ENCODE measurements at places on chromosomes 6 and 20.

DNA sequence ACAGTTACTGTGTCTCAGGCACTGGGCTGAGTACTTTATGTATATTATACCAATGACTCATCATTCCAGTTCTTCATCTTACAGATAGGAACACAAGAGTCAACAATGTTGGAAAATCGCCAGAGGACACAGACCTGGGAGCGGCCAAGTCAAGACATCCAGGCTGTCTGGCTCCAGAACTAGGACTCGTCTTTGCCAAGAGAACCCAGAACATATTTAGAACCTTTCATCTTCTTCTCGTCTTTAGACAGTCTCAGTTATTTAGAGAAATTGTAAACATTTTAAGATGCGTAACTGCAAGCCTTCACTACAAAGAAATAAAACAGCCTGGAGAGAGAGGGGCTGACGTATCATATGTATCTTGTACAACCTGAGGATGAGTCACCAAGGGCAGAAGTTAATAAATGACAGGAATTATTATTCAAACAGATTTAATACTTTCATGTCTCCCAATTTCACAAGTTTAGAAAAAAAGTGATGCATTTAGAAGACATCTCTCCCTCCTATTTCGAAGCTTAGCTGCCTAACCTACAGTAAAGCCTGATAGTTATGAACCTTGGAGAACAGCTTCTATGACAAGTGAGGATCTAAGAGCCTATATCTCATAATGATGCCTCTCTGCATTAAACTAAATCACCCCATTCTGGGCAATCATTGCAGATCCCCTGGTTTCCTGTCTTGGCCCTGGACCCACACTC is 43.4 kb downstream of the SLC22A3 start:
- DNase-seq: no peak

DNA sequence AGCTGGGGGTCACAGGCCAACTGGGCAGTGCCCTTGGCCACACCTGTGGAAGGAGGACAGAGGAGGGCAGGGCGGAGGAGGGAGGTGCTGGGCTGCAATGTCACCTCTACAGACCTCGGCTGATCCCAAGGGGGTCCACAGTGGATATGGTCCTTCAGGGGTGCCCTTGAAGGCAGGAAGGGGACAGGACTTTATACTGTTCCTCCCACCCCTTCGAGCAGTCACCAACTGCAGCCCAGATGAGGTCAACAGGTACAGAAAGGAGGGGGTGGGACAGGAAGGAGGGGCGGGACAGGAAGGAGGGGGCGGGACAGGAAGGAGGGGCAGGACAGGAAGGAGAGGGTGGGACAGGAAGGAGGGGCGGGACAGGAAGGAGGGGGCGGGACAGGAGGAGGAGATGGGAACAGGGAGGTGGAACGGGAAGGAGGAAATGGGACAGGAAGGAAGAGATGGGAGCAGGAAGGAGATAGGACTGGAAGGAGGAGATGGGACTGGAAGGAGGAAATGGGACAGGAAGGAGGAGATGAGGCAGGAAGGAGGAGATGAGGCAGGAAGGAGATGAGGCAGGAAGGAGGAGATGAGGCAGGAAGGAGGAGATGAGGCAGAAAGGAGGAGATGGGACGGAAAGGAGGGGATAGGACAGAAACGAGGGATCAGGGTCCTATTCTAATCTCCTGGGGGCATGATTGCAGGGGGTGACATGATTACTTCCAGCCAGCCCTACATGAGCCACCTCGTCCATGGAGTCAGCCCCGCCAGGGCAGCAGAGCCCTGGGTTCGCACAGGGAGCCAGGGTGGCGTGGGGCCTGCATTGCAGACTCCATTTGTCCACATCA is 19.4 kb upstream of the MRGBP start:
- peak; percentile 67 for DNase-seq

DNA sequence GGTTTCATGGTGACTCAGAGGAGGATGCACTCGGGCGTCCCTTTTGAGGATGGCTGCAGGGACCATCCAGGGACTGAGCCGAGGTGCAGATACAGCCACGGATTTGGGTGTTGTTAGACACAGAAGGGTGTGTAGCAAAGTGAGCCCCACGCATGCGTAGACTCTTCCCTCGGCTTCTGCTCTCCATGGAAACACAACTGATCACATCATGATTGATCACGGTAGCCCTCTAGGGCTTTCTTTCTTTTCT is 606 bp upstream of the ULBP1 start:
- DNase-seq: peak; percentile 62

GRCh38 chr6:110560239-110561007 is 84.0 kb upstream of the SLC22A16 start:
- no peak for DNase-seq

- DNase-seq: no peak
Observed at GRCh38 chr20:49685161-49685601, 28.5 kb downstream of the B4GALT5 start.

GRCh38 chr6:169799474-169799926 is 48.1 kb downstream of the ERMARD start:
- no peak for DNase-seq

GRCh38 chr6:47047479-47048407 is 5.6 kb upstream of the ADGRF1 start:
- DNase-seq: peak; percentile 92

DNA sequence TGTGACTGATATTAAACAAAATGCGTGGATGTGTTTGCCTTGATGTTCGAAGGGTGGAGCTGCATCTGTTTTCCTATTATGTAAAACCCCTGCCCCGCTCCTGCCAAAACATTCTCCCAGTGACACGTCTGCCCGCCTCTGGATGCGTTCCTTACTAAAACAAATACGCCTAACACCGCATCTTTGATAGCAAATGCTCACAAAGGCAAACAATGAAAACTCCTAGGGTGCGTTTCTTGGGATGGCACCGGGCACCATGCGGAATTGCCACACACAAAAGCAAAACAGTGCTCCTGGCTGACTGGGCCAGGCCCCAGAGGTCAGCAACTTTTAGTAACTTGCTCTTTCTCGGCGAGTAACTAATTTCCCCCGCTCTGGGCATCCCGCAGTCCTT is 9.0 kb upstream of the FOXC1 start:
- DNase-seq: no peak

DNA sequence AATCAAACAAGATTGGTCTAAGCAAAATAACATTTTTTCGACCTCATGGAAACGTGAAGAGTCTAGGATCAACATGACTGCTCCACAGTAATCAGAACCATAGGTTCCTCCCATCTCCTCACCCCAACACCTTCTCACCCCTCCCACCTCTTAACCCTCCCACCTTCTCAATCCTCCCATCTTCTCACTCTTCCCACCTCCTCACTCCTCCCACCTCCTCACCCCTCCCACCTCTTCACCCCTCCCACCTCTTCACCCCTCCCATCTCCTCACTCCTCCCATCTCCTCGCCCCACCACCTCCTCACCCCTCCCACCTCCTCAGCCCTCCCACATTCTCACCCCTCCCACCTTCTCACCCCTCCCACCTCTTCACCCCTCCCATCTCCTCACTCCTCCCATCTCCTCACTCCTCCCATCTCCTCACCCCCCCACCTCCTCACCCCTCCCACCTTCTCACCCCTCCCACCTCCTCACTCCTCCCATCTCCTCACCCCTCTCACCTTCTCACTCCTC is 567.4 kb downstream of the C6orf118 start:
- peak; percentile 7 for DNase-seq

DNA sequence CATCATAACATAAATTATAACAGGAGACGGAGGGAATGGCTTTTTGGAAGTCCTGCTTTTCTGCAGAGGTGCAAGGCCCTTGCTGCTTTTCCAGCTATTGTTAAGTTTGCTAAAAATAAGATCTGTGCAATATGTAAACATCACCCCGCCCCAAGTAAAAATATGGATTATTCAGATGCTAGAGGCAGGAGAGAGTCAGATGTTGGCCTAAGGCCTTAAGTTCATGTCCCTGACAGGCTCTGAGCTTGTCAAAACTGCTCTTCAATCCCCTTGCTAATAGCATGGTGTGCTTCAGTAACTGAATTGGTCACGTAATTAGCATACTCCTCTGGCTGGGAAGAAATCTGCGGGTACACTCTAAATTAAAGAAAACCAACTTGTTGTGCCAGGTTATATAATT is 147.5 kb downstream of the BMP2 start:
- peak; percentile 11 for DNase-seq

DNA sequence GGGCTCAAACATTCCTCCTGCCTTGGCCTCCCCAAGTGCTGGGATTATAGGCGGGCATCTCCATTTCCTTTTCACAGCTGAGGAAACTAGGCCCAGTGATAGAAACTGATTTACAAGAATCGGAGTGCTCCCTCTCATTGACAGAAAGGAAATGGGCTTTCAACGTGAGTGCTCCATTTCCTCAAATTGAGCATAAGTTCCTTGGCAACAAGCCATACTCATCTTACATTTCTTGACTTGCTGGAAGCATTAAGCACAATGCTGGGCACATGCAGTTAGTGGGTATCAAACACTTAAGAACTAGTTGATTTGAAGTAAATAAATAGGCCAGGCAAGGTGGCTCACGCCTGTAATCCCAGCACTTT is 54.7 kb downstream of the FGD2 start:
- DNase-seq: no peak

GRCh38 chr20:62892348-62893304 is 31.0 kb upstream of the TCFL5 start:
- DNase-seq: no peak

GRCh38 chr6:114785235-114786127 is 442.7 kb upstream of the HS3ST5 start:
- no peak for DNase-seq

GRCh38 chr6:139519571-139520031 is 145.2 kb upstream of the CITED2 start:
- no peak for DNase-seq

DNA sequence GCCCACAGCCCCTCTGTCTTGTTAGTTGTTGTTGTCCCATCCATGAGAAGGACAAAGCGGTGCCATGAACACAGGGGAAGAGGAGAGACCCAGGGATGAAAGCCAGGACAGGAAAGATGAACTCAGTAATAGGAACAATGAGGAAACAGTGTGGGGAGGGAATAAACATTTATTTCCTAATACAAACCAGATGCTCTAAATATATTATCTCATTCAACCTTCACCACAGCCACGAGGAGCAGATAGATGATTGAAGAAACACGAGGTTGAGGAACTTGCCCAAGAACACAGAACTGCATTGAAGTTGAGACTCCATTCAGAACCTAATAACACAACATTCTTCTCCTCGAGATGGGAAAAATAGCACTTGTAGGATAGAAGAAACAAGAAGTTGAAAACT is 53.0 kb upstream of the AIG1 start:
- DNase-seq: no peak

DNA sequence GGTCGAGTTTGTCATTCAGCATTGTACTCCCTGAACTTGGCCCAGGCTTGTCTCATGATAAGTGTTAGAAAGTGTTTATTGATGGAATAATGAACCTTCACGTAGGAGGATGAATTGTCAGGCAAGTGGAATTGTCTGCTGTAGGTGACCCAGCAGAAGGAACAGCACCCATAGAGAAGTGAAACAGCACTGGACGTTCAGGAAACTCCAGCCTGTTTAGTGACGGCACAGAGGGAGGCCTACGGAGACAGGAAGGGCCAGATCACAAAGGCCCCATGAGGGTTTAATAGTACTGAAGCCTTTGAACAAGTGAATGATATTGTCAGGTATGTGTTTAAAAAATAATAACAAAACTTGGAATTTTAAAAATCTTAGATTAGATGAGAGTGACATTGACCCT is 2.9 kb downstream of the STX11 start:
- DNase-seq: no peak

- no peak for DNase-seq
Observed at GRCh38 chr6:34249469-34250261, 859 bp upstream of the SMIM29 start.

DNA sequence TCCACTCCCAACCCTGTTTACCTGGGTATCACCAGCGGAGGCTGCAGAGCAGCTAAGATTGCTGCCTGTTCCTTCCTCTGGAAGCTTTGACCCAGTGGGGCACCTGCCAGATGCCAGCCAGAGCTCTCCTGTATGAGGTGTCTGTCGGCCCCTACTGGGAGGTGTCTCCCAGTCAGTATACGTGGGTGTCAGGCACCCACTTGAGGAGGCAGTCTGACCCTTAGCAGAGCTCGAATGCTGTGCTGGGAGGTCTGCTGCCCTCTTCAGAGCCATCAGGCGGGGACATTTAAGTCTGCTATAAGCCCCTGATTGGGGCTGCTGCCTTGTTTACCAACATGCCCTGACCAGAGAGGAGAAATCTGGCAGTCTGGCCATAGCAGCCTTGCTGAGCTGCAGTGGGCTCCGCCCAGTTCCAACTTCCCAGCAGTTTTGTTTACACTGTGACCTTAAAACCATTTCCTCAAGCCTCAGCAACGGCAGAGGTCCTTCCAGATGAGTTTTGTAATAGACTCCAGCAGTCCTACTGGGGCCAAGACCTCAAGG is 2.8 kb downstream of the RAET1E start:
- DNase-seq: peak; percentile 45

- DNase-seq: no peak
Observed at GRCh38 chr20:20525756-20526155, 157.9 kb downstream of the INSM1 start.

DNA sequence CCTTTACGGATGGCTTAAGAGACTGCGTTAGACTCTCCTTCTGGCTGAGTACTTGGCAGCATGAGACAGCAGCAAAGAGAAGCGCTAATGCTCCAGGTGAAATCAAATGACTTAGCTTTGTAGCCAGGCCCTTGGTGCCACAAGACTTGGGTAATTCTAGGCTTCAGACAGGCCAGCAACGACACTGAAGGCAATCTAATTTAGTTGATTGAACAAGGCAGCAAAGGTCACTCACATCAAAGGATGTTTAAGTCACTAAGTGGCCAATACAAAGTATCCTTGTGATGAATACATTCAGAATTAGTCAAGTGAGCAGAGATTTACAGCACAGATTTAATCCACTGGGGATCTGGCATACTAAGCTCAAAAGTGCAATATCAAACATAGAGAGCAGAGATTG is 113.2 kb downstream of the FAM83B start:
- no peak for DNase-seq

DNA sequence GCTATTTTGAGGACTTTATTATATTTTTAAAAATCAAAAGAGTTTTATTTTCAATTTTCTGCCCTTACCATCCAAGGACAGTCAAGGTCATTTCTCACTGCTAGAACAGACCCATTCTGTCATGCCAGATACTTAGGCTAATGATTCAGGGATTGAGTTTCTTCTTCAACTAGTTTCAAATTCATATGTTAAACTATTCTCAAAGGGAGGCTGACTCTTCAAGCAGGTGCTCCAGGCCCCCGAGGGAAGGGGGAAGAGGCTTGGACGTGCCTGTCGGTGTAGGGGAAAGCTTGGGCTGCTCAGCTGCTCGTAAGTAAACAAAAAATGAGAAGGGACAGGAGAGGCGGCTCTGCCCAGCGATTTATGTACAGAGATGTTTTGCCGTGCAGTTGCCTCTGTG is 69.4 kb upstream of the MYLIP start:
- DNase-seq: peak; percentile 57

GRCh38 chr6:21331235-21331634 is 262.3 kb upstream of the SOX4 start:
- DNase-seq: no peak

All from GM23338 (cell line).